ENCODE measurements at places on chromosomes 3 and 15. TPM values are rescaled to one million over a fixed set of nuclear protein-coding genes. Genes with fewer than 3 reads are reported as not detected.

Gene CCDC54
- total RNA-seq, result not detected

Gene OR5K2
- total RNA-seq, result not detected

Gene ATP8B4
- 0.91 TPM for total RNA-seq

Gene MINDY2
- 7.7 TPM for total RNA-seq

Gene CACNA2D3
- total RNA-seq, result 0.07 TPM

Gene NANOGP8
- total RNA-seq, result not detected

Gene C3orf22
- not detected for total RNA-seq

Gene CSPG5
- total RNA-seq, result 1.1 TPM

Gene MORC1
- total RNA-seq, result not detected

Gene GOLGA8J
- not detected for total RNA-seq

Gene CXCR6
- not detected for total RNA-seq

Gene GOLGA8B
- total RNA-seq, result 19.2 TPM

Gene ANKUB1
- total RNA-seq, result not detected

Gene SRGAP3
- 0.98 TPM for total RNA-seq

Gene PCLAF
- total RNA-seq, result 145 TPM

Gene RTP3
- not detected for total RNA-seq

Gene CELSR3
- total RNA-seq, result 5.7 TPM

Gene ZMYND10
- 1.5 TPM for total RNA-seq

Gene C3orf49
- total RNA-seq, result not detected

Gene BNIP2
- total RNA-seq, result 63.9 TPM

Gene PPP2R3A
- 3.6 TPM for total RNA-seq

Gene GOLGA8S
- 0.12 TPM for total RNA-seq

Gene CCR8
- total RNA-seq, result not detected

Gene ROBO2
- total RNA-seq, result not detected

Gene CADPS
- total RNA-seq, result not detected

Gene GRK7
- not detected for total RNA-seq

Gene CAMKV
- 0.35 TPM for total RNA-seq

Gene ADAMTS7
- 6.2 TPM for total RNA-seq

Gene ATP10A
- 8.0 TPM for total RNA-seq

Gene SV2B
- total RNA-seq, result 0.09 TPM

Gene HRG
- not detected for total RNA-seq

Gene TUSC7
- total RNA-seq, result not detected

Gene LIPC
- total RNA-seq, result not detected

Gene FGF7
- total RNA-seq, result not detected

Gene SAMD7
- total RNA-seq, result not detected

Gene MYLK
- total RNA-seq, result 14.2 TPM

Gene PCNP
- total RNA-seq, result 103 TPM

Gene SLC22A13
- total RNA-seq, result not detected

Gene TFDP2
- total RNA-seq, result 17.2 TPM

Gene AADACL2
- not detected for total RNA-seq

Gene GOLGA6D
- total RNA-seq, result not detected

Gene XCR1
- not detected for total RNA-seq

Gene TNNC1
- 0.87 TPM for total RNA-seq

Gene CAMP
- total RNA-seq, result not detected

Gene CSTA
- total RNA-seq, result 0.75 TPM

Gene SOX14
- total RNA-seq, result not detected

Gene ARPP21
- not detected for total RNA-seq

Gene SNURF
- total RNA-seq, result 8.4 TPM

Gene TTLL13
- 0.14 TPM for total RNA-seq

Gene NMNAT3
- total RNA-seq, result 2.1 TPM

Gene THAP10
- total RNA-seq, result 5.8 TPM

Gene GDPGP1
- 3.7 TPM for total RNA-seq

Gene SCN11A
- not detected for total RNA-seq

Gene ARL6IP5
- 85.5 TPM for total RNA-seq

Gene GNAI2
- total RNA-seq, result 48.7 TPM

Gene ZNF501
- not detected for total RNA-seq

All from A549 treated with ZK216348 at 1 μM for 4 hours (cell line).